Aorta (tissue), 5 donors: ENCODE measurements at places on chromosomes 1 and 21. TPM values are rescaled to one million over a fixed set of nuclear protein-coding genes. Genes with fewer than 3 reads are reported as not detected.
A peak's percentile ranks its signal among the peaks of the same experiment; 100 is the strongest.

GRCh38 chr21:46605767-46606426 is 1.0 kb upstream of the S100B start:
- H3K4me1 ChIP-seq, result no peaks in the 10 kb centered on the region
- peak; percentile 73 for DNase-seq
- no peak overlapping the region for H3K4me3 ChIP-seq
- no peak overlapping the region for H3K27ac ChIP-seq
- H3K36me3 ChIP-seq, result no peaks in the 10 kb centered on the region

- no peaks in the 10 kb centered on the region for H3K36me3 ChIP-seq
- no peaks in the 10 kb centered on the region for H3K27me3 ChIP-seq
- no peak overlapping the region for H3K4me3 ChIP-seq
- no peak overlapping the region for H3K27ac ChIP-seq
Measured at GRCh38 chr21:17925000-17925610, 105.9 kb upstream of the C21orf91 start.

HTR6 gene
- not detected for polyA plus RNA-seq

DNA sequence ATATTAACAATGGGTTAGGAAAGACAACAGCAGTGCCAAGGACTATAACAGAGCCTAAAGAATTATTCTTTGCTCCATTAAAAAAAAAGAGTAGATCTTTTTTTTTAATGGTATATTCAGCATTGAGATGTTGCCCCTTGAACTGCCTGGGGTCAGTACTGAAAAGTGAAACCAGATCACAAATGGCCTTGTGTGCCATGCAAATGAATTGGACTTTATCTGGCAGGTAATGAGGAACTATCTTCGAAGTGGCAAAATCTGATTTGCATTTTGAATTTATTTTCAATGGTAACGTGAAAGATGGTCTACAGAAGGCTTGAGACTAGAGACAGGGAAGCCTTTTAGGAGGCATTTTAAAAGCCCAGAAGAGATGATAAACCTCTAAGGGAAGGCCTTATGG is 21.4 kb upstream of the PKN2 start:
- no peak overlapping the region for H3K27ac ChIP-seq
- no peaks in the 10 kb centered on the region for H3K36me3 ChIP-seq
- no peak overlapping the region for H3K4me3 ChIP-seq
- H3K4me1 ChIP-seq, result no peaks in the 10 kb centered on the region
- no peak for DNase-seq

DNA sequence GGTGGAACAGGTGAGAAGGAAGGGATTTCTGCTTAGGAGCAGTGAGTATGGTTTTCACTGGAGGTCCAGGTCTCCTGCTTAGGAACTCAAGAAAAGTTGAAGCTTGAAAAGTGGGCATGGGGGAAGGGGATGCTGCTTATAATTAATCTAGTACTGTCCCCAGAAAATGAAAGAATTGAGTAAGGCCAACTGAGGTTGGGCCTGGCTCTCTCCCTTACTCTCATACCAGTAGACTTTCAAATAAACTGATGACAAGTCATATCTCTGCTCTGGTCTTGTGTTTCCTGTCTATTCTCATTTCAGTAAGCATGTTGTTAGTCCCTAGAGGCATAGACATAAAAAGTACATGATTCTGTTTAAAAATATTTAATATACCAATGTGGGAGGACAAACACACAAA is 26.4 kb downstream of the CD48 start:
- H3K27me3 ChIP-seq, result no peaks in the 10 kb centered on the region
- H3K4me3 ChIP-seq, result no peak overlapping the region
- H3K27ac ChIP-seq, result no peak overlapping the region
- H3K4me1 ChIP-seq, result no peaks in the 10 kb centered on the region

GRCh38 chr1:246533371-246533905 is 26.4 kb upstream of the SMYD3 start:
- no peaks in the 10 kb centered on the region for H3K36me3 ChIP-seq
- no peaks in the 10 kb centered on the region for H3K27me3 ChIP-seq
- DNase-seq, result no peak
- no peak overlapping the region for H3K4me3 ChIP-seq

DNA sequence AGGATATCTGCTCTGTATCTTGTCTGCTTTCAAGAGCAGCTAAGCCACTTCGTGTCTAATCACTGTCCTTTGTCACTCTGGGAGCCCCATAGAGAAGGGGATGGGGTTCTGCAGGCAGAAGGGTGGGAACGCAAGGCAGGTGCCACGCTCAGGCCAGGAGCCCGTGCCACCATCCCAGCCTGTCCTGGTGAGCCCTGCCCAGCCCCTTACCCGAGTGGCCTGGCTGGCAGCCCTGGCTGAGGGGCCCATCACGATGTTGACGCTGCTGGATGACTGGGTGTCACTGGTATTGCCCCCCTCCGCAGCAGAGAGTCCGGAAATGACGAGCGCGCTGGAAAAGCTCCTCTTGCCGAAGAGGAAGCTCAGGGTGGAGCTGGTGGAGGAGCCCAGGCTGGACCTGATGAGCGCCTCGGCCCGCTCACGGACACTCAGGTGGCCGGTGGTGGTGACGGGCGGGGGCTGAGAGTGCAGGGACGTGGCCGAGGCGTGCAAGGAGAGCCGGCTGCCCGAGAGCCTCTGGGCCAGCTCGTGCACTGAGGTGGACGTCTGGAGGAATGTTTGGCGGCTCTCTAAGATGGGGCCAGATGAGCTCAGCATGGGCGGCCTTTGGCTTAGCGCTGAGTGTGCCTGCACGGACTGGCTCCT is 35.6 kb downstream of the NTPCR start:
- DNase-seq, result no peak
- H3K4me3 ChIP-seq, result no peak overlapping the region
- H3K36me3 ChIP-seq, result no peaks in the 10 kb centered on the region
- no peaks in the 10 kb centered on the region for H3K27me3 ChIP-seq
- no peak overlapping the region for H3K27ac ChIP-seq
